Nephron progenitor cell (in vitro differentiated cells): ENCODE measurements at places on chromosomes 3 and 15.

DNA sequence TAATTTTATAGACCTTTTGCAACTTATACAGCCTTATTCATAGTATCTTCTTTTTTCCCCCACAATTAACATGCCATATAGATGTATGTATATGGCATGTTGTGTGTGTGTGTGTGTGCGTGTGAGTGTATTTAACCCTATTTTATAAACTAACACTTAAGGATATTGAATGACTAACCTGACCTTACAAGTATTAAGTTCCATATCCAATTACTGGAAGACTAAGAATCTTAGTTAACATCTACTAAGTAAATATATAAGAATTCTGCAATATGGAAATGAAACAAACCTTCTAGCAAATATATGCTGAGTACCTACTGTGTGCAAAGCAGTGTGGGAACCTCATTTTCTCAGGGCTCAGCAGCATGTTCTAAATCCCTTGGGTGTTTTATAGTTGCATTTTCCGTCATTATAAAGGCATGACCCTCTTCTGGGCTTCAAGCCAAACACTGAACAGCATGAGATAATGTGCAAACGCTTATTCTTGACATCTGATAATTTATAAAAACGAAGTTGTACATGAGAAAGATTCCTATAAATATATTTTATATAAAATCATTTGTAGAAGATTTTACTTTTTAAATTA lies 105.5 kb downstream of the NLGN1 start:
- no peak for DNase-seq

DNA sequence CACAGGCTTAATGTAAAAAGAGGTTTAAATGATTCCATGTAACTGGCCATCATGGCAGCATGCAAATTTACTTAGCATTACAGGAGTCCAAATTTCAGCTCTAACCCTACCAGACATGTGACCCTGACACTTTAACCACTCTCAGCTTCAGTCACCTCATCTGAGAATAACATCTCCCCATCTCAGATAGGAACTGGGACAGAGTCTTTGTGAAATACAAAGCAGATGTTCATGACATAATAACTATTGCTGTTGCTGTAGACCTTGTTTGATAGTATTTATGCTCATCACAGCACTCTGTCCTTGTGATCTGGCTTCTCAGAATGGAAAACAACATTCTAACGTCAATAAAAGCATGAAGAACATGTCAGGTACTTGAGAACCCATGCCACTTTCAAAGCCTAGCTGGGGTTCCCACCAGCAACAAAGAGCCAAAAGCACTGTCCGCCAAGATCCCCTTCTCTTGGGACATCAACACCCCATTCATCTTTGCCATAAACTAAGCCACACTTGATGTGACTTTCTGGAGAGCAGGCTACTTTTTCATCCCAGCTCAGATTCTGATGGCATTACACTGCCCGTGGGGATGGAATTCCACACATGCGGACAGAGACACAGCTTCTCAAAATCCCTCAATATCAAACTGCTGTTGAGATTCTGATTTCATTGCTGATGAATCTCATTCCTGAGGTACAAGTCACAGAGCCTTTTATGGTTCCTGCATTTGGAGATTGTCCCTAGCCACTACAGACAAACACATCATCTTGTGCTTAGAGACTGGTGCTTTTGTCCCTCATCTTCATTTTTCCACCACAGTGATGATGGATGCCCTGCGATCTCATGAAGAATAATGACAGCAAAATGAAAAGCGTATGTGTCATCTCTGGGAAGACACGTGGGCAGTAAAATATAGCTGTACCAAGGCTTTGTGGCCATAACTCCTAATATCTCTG lies 202.7 kb downstream of the TNIK start:
- no peak for DNase-seq

- no peak for DNase-seq
Measured at GRCh38 chr15:70514251-70514650, 249.1 kb downstream of the UACA start.

- no peak for DNase-seq
Measured at GRCh38 chr3:132709761-132710160, 12.4 kb downstream of the NPHP3 start.

DNA sequence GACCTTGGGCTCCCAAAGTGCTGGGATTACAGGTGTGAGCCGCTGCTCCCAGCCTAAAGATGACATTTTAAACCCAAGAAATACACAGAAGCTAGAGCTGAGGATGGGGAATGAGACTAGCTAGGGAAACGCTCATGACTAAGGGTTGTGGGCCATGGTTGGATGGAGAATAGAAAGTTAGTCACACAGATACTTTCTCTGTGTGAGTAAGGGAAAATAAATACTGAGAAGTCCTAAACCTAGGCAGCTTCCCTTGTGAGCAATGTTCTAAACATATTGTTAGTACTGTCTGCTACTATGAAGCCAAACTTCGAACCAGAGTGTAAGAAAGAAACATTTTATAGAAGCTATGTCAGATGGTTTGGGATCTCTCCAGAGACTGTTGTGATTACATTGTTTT lies 304.8 kb upstream of the STAC start:
- no peak for DNase-seq

DNA sequence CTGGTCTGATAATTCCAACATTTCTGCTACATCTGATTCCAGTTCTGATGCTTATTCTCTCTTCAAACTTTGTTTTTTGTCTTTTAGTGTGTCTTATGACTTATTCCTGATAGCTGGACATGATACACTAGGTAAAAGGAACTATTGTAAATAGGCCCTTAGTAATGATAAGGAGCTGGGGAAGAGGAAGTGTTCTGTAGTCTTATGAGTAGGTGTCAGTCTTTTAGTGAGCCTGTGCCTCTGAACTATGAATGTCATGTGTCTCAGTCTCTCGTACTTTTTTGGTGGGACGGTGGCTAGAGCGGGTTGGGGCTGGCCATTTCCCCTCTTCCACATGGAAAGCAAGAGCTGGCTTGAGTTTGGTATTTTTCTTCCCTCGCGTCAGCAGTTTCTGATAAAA lies 41.2 kb downstream of the PCCB start:
- DNase-seq = no peak

DNA sequence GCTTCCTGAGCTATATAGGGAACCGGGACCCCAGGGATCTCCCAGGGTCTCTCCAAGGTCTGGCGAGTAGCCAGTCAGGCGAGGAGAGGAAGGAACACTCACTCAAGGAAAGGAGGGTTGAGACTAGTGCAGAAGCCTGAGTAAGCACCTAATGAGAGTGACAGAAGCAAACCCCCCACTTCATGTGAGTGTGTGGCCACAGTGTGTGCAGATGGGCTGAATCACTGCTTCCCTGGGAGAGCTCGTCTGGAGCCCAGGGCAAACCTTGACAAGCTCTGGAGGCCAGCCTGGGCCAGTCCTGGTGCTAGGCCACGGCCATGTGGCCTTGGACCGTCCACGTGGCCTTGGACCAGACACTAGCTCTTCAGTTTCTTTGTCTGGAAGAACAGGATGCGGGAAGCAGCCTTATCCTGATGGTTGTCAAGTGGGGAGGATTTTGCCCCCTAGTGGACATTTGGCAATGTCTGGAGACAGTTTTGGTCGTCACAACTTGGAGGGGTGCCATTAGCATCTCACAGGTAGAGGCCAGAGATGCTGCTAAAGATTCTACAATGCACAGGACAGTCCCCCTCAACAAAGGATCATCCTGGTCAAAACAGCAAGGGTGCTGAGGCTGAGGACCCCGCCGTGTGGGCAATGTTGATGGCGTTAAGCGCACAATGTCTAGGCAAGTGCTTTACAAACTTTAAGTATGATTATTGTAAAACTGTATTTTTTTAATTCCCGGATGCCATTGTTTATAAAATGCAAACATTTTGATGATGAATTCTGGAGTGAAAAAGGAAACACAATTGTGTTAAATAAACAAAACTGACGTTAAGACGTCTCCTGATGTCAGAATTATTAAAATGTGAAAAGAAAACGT lies 34.8 kb upstream of the CTSH start:
- peak; percentile 33 for DNase-seq

DNA sequence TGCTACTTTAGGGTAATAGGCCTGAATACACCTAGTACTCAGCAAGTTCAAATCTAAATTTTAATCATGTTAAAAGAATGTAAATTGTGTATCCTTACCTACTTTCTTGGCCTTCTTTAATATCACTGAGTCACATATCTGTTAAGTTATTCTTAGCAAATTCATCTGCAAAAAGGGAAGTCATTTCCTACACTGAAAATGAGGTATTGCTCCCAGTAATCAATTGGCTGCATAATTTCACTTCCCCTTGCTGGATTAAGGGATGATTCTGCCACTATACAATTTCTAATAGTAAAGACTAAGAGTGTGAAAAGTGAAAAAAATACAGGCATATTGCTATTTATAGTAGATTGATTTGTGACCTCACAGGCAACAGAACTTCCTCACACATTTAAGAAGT lies 47.8 kb downstream of the CCDC54 start:
- no peak for DNase-seq

- DNase-seq = no peak
Measured at GRCh38 chr3:140122183-140122582, 187.2 kb downstream of the CLSTN2 start.

GRCh38 chr3:112561484-112561733 lies 353 bp downstream of the ATG3 start:
- DNase-seq = no peak

- peak; percentile 31 for DNase-seq
Measured at GRCh38 chr15:64742385-64742784, 33.0 kb downstream of the RBPMS2 start.

DNA sequence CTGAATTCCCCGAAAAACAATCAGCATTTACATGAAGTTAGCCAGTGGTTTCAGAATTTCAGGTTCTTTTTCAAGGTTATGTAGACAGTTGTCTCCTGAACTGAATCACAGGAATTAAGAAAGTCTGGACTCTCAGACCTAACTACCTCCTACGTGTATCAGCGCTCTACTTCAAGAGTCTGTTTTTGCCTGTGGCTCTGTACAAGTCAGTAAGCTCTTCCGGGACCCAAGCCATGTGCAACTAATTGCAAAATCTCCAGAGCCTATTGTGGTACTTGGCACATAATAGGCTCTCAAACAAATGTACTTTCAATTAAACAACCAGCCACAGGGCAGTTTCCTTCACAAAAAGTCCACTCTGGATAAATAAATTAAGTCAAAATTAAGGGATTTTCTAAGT lies 414.2 kb downstream of the PDCD6IP start:
- DNase-seq = no peak

GRCh38 chr3:169496402-169496801 lies 167.1 kb downstream of the MECOM start:
- no peak for DNase-seq

DNA sequence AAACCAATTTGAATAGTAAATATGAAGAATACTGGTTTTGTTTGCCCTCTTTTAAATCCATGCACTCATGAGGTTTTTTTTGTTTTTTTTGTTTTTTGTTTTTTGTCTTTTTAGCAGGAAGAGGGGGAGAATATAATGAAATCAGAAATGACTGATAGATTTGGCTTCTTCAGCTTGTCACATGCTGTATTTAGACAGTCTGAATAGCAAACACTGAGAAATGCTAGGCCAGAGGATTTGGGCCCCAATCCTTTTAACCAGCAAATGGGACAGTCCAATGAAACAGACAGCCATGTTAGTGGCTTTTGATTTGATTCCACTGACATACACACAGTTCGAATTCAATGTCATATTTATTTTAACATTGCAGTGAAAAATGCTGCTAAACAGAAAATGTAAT lies 14.2 kb upstream of the CEP152 start:
- no peak for DNase-seq

DNA sequence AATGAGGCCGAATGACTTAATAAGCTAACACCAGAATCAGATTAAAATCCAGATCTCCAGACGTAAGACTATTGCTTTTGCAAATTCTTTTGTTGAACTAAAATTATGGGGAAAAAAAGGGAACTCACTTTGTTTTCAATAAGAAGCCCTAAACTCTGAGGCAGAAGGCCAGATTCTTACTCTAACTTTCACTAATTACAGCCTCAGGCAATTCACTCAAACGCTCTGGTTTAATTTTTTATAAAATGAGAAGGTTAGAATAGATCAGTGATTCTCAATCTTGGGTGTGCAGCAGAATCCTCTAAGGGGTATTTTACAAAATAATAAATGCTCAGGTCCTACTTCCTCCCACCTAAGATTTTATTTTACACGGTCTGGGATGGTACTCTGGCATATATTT lies 38.1 kb downstream of the C3orf70 start:
- DNase-seq = no peak

GRCh38 chr15:80662129-80662528 lies 33.0 kb upstream of the ABHD17C start:
- no peak for DNase-seq

GRCh38 chr15:25177955-25178801 lies 223.4 kb downstream of the SNRPN start:
- DNase-seq = no peak

DNA sequence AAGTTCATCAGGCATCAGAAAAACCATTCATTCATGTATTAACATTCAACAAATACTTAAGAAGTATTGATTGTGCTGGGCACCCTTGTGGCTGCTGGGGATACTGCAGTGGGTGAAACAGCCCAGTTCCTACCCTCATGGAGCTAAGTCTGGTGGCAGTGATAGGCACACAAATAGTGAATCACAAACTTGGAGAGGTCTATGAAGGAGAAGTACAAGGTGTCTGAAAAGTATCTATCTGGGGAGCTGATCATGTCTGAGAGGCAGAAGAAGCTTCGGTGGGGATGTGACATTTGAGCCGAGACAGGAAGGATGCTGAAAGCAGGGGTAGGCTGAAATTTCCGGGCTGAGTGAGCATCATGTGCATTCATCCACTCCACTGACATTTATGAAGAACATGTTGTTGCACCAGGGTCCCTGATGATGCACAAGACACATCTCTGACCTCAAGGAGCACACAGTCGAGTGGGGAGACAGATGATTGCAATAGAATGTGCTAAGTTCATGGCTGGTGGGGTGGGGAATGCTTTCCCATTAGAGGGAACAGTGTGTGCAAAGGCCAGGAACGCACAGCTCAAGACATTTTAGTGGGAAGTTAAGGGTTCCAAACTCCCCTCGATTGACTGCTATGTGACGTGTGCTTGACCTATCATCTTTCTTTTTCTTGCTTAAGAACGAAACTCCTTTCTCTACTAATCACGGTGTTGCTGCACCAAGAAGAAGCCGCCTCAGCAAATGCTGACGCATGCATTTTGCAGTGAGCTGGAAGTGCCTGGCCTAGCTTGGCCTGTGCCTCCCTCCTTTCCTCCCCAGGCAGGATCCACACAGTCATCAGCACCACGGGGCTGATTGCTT lies 309.1 kb upstream of the ICE2 start:
- DNase-seq = no peak

DNA sequence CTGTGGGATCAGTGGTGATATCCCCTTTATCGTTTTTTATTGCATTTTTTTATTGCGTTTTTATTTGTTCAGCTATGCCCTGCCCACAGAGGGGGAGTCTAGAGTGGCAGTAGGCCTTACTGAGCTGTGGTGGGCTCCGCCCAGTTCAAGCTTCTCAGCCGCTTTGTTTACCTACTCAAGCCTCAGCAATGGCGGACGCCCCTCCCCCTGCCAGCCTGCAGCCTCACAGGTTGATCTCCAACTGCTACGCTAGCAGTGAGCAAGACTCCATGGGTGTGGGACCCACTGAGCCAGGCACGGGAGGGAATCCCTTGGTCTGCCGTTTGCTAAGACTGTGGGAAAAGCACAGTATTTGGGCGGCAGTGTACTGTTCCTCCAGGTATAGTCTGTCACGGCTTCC lies 500.6 kb upstream of the MCTP2 start:
- no peak for DNase-seq
